Hematopoietic multipotent progenitor cell treated with erythropoietin and hydrocortisone succinate and interleukin-3 and kit ligand, for 6 days (in vitro differentiated cells): ENCODE measurements at places on chromosomes 5 and 9.

- no peak for DNase-seq
These were observed 487.4 kb upstream of the RIOK2 start for GRCh38 chr5:97670447-97670846.

GRCh38 chr5:89337-90286 is 2.4 kb upstream of the PLEKHG4B start:
- no peak for DNase-seq

GRCh38 chr5:154575546-154576428 is 97.8 kb upstream of the HAND1 start:
- peak; percentile 13 for DNase-seq

GRCh38 chr9:119963258-119963797 is 594.1 kb upstream of the BRINP1 start:
- no peak for DNase-seq

DNA sequence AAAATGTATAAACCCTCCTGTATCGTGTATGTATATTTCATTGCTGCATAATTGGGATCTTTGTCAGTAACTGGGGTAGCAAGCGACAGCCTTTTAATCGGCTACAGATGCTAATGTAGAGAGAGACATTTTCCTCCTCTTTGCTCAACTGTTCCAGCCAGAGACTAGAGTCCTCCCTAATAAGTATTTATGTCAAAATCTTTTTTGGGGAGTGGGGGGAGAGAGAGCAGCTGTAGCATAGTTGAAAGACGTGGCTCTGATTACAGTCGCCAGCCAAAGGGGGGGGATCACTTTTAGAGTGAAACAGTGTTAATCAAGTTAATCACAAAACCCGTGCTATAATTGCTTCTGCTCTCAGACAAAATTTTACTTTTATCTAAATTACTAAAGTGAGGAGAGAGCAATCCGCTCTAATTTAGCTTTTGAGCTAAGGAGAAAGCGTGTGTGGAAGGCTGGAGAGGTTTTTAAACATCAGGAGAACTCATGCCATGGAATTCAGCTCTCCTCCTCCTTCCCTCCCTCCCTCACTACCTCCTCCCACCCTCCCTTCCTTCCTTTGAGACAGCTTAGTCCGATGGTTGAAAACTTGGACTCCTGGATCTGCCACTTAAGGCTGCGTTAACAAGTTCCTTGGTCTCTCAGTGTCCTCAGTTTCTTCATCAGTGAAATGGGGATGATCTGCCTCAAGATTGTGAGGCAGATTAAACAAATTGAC is 87.3 kb upstream of the ZNF618 start:
- no peak for DNase-seq

- no peak for DNase-seq
These were observed 192.3 kb downstream of the PALM2AKAP2 start for GRCh38 chr9:109972026-109972882.

DNA sequence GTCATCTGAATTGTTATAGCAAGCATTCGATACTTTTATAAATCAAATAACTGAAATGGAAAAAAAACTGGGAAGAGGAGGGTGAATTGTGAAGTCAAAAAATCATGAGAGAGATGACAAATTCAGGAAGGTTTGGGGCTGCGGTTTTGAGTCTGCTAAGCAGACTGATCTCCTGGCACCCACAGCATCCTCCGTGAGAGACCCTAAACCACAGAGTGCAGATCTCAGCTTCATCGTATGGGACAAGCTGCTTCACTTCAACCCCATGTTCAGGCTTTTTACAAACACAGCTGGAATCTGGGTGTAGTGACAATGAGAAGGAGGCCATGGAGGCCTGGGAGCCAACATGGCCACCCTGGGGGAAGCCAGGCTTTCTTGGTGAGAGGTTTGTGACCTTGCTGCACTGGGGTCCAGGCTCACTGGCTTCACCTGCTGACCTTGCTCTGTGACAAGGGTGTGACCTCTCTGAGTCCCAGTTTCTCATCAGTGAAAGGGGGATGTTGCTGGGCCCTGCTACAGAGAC is 19.4 kb downstream of the USP20 start:
- DNase-seq = no peak

DNA sequence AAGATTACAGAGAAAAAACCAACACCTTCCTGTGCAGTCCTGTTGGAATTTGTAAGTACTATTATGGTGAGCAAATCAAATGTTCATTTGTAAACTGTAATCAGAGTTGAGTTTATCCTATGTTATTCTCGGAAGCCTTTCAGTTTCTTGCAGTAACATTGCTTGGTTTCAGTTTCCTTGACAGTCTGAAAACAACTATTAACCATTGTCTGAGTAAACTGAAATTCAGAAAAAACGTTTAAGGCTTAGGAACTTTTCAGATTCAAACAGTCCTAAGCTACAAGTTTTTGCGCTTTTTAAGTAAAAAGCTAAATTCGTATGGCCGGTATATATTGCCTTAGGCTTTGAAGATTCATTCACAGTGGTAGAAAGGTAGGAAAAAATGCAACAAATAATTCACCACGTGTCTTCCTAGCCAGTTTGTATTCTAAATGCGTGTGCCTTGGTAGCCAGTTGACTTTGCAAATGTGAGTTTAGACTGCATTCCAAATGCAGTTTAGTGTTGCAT is 2.5 kb downstream of the GPBP1 start:
- peak; percentile 46 for DNase-seq

- DNase-seq = no peak
These were observed 366.4 kb downstream of the PSAT1 start for GRCh38 chr9:78663369-78663768.

GRCh38 chr9:130064621-130065020 is 10.9 kb downstream of the GPR107 start:
- DNase-seq = no peak

DNA sequence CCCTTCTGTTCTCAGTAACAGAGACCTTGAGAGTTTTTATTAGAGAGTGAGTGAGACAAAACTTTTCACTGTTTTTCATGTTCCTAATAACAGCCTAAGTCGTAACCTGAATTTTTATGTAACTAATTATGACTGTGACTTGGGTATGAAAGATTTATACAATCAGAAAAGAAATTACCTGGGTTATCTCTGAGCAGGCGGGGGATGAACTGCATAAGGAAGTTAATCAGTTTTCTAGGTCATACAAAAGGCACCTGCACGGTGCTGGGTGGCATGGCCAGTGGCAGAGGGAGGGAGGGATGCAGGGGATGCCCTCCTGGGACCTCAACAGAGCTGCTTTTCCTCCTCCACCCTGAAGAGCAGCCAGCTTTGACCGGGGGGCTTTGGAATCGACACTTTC is 219.8 kb downstream of the HSPA4 start:
- DNase-seq = no peak

DNA sequence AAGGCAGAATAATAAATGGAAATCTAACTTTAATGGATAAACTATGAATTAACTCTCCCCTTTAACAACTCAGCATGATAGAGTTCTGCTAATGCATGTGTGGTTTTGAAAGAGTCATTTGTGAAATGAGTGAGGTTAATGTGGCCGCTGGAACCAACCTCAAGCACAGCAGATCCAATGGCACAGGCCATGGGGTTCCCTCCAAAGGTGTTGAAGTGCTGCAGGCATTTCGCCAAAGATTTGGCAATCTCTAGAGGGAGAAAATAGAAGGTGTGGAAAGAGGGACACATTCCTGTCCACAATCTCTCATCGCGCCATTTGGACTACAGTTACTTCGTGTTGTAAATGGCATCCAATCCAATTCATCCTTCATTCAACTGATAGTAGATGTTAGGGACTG is 35.0 kb downstream of the AGXT2 start:
- no peak for DNase-seq

DNA sequence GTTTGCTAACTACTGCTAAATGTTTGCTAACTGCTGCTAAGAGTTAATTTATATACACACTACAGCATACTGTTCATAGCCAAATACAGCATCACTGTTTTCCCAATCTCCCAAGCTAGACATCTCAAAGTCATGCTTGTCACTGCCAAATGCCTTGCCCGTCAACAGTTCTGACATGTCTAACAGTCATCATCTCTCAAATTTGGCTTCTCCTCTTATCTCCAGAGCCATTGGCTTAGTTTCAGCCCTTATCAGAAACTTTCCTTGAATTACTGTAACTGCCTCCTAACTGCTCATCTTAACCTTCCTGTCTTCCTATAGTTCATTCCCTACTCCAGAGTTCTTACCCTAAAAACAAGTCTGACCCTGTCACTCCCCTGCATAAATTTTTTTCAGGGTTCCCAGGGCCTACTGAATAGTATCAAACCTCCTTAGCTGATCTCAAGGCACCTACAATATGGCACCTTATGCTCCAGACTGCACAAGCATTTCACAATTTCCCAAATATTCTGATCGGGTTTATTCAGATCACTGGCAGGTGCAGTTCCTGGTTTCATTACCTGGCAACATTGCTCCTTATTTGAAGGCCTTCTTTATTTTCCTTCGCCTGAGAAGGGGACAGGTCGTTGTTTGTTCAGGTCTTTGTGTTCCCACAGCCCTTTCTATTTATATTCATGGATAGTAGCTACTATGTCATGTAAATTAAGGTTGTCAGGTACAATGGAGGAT is 55.9 kb upstream of the ANKRD55 start:
- DNase-seq = peak; percentile 82

DNA sequence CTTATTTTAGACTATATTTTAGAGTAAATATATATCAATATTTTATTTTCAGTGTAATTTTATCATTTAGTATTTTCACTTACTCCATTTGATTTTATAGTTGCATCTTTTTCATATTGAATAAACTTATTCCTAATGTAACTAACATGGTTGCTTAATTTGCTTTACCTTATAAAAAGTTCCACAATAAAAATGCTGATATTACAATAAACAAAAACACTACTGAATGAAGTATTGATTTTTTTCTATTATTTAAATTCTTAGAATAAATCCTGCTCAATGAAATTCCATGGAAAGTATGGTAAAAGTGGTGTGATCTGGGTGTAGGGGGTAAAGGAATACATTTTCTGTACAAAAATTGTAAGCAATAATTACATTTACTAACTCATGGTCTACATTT is 2074.9 kb upstream of the C9orf72 start:
- DNase-seq = no peak

DNA sequence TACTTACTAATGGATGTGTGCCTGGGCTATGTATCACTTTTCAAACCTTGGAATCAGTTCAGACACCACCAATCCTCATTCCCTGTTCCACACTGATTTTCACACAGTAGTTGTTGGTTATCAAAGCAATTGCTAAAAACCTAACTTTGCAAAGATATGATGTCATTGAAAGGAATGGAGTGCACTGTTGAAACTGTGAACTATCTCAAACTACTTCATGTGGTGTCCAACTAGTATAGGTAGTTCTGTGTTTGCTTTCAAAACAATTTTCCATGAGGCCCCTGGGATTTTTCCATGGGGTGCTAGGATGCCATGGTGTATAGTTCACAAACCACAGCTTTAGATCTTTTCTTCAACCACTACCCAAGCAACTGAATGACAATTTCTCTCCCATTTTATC is 17.8 kb downstream of the INIP start:
- no peak for DNase-seq

DNA sequence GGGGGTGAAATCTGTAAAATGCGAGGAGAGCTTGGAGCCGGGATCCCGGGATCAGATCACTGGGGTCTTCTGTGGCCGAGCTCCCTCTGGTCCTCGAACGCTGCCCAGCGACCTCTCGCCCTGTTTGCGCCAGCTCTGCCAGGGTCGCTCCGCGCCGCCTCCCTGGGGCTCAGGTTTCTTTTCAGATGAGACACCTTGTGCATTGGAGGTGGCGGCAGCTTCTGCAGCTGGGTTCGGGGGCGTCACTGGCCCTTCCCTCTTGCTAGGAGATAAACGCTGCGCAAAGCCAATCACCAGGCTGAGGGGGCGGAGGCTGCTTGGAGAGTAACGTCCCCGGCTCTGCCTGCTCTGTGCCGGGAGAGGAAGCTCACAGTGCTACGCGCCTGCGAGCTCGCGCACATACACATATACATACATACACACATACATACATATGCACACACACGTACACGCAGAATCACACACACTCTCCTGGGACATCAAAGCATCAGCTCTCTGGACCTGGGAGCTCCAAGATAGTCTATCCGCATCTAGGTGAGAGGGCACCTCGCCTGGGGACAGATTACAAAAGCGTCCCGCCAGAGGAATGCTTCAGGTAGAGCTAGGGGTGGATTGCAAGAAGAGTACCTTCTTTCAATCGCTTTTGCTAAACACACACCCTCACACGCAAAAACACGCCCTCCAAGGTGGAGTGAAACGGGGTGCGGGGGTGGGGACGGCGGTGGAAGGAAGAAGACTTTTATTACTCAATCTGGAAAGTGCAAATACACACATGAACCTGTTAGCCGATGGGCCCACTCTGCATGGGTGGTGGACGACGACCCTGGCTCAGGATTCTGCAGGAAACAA is at the start of gene ST8SIA4:
Gene ST8SIA4, minus strand, starts transcription at position 244 of the 849 bp plus-strand sequence. CDS start 327 bp downstream, outside the sequence.
- peak; percentile 97 for DNase-seq

DNA sequence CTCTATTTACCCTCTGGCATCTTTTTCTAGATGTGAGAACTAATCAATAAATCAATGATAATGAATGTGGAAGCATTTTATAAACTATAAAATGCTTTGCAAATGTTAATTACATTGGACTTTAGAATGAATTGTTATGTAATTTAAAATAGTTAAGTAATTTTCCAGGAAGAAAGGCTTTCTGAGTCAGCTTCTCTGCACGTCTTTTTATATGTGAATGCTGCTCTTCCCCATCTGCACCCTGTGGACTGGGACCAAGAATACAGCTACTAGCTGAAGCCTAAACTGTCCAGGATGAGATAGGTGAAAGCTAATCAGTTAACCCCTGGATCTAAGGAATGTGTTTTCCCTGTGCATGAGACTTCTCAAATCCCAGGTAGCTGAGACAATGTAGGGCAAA is 292.9 kb downstream of the NR3C1 start:
- no peak for DNase-seq

GRCh38 chr9:115514454-115514853 is 396.5 kb upstream of the TNC start:
- no peak for DNase-seq

DNA sequence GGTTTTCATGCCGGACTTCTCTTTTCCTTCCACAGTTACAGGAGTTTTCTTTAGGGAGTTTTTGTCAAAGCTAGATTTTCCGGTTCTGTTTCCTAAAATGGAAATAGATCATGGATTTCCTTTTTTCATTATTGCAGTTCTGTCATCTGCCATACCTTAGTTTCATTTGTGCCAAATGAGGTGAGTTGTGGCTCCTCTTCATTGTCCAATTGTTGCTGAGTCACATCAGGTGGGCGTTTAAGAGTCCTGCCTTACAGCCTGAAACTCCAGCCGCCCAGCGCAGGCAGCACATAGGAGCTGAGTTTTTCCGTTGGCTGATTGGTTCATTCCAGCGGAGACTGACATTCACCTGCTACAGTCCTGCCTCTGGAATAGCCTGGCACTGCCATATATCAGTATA is 14.1 kb downstream of the SLC25A25 start:
- peak; percentile 61 for DNase-seq

DNA sequence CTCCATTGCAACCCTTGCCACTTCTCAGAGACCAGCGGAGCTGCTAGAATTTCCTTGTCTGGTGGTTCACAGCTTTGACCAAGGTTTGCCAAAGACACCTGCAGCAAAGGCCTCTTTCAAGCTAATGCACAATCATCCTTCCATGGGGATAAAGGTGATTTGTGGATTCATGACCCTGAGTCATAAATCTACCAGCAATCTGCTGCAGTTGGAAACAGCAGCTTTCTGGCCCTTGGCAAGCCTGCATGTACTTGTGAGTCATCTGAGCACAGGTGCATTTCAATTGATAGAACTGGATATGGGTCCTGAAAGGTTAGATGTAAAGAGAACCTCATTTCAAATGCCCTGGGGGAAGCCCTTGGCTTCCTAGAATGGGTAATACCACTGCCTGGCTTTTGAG is 21.6 kb upstream of the TCF7 start:
- DNase-seq = no peak

- peak; percentile 76 for DNase-seq
These were observed 188.6 kb downstream of the FSTL4 start for GRCh38 chr5:133423618-133424282.

- DNase-seq = peak; percentile 87
These were observed 187.5 kb downstream of the TMEM38B start for GRCh38 chr9:105881654-105882349.
